ENCODE measurements at places on chromosomes 16 and 17.

GRCh38 chr17:78665952-78666920 is 89.0 kb upstream of the DNAH17 start:
- DNase-seq, result no peak

GRCh38 chr17:17824119-17824782 is 12.5 kb downstream of the SREBF1 start:
- no peak for DNase-seq

DNA sequence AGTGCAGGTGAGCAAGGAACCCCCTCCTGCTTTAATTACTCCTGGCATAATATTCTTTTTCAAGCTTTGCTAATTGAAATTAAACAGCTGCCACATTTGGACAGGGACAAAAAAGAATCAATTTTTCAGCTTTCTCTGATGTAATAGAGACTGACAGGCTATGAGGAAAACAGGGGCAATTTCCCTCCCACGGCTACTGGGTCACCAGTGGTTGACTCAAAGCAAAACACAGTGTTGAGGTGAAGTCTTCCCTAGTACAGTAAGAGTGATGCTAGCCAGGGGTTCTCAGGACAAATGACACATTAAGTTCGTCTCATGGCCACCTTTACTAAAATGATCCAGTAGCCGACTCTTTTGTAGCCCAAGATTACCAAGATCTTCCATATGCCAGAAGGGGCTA is 38.6 kb upstream of the PMFBP1 start:
- no peak for DNase-seq

- DNase-seq, result no peak
Measured at GRCh38 chr17:82228278-82228841, 482 bp upstream of the SLC16A3 start.

DNA sequence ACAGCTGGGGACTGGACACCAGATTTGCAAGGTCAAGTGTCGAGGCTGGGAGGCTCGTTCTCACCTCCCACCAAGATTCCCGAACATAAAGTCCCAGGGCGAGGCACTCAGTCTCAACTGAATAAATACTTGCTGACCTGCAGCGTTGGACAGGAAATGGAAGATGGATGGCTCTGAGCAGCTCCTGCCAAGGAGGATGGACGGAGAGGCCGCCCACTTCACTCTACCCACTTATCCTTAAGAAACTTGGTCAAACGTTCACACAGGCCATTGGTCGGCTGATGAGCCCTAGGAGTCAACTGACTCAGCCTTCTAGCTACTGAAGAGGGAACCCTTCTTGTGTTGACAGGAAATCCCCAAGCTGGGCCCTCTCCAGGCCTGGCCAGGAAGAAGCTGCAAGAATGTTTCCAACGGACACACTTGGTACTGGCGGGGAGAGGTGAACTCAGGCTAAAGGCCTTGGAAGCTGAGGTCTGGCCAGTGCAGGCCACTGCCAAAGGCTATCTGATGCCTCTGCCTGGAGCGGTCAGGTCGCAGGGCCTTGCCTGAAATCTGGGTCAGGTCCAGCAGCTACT is 50.0 kb downstream of the VAC14 start:
- no peak for DNase-seq

DNA sequence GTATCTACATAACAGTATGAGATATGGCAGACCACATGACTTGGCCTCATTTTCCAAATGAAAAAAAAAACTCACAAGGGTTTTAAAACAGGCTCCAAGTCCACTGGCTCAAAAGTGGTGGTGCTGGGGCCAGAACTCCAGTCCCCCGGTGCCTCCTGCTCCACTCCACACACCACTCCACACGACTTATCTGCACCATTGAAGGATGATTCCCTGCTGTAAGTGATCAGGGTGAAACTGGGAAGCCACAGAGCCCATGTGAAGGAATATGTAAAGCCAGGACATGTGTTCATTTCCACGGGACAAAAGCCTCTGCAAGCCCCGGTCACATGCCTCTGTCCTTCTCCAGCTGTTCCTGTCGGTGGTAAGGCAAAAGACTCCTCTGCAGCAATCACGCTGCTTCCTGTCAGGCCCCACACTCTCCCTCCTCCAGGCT is 97.2 kb downstream of the ZNF18 start:
- DNase-seq, result no peak

- peak; percentile 68 for DNase-seq
Measured at GRCh38 chr16:3643095-3643730, 11.3 kb upstream of the DNASE1 start.

DNA sequence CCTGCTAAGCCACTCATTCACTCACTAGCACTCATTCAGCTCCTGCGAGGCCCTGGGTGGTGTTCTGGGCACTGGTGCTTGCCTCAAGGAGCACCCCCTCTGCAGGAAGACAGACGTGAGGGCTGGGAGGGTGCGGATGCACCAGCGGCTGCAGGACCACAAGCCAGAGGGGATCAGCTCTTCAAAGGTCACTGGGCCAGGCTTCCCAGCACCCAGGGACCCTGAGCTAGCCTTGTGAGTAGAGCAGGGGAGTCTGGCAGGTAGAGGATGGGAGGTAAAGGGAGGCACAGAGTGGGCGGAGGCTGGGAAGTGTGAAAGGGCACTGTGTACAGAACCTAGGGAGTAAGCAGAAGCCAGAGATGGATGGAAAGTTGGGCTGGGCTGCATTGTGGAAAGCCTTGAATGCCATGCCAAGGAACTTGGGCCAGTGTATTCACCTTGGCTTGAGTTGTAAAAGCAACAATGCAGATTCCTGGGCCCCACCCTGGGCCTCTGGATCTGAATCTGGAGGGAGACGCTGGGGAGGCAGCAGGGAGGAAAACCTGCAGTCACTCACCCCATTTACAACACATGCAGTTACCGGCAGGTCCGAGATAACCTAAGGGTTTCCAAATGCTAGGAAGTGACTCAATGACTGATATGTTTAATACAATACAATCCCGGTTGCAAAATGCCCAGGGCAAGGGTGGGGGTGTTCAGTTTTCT is 1.7 kb downstream of the IL4R start:
- DNase-seq, result peak; percentile 91

- DNase-seq, result no peak
Measured at GRCh38 chr17:49829026-49829425, 18.8 kb downstream of the TAC4 start.
